Stimulated activated CD8-positive, alpha-beta memory T cell treated with anti-CD3 and anti-CD28 coated beads, Interleukin-15, amount 100 ng/mL, for 1 hour (primary cell): ENCODE measurements at places on chromosomes 13 and 19.

DNA sequence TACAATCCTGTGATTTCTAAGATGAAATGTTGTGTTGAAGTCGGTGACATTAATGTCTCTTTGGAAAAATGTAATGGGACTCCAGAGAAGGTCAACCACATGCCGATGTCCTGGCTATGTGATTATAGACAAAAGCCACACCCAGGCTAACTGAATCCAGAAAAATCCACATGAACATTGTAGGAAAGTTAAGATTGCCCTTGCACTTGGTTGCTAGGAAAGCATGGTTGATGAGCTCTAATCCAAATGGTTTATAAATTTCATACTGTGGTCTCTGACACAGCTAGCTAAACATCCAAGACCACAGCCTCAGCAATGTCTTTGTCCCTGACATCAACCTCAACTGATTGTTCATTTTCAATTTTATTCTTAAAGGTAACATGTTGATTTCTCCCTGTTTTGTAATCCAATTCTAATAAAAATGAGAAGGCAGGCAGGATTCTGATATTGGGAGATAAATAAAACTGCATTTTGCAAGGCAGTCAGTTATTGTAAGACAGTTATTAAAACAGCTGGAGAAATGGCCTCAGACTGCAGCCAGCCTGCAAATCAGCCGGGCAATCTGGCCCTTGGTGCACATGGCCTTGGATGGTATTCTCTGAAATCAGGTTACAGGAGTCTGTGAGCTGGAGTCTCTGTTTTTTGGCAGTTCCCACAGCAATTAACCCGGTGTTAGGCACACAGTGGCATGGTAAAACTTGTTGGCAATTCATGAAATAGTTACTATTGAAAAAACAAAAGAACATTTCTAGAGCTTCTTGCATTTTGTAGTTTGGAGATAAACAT, 93.9 kb downstream of the STARD13 start:
- DNase-seq = no peak

DNA sequence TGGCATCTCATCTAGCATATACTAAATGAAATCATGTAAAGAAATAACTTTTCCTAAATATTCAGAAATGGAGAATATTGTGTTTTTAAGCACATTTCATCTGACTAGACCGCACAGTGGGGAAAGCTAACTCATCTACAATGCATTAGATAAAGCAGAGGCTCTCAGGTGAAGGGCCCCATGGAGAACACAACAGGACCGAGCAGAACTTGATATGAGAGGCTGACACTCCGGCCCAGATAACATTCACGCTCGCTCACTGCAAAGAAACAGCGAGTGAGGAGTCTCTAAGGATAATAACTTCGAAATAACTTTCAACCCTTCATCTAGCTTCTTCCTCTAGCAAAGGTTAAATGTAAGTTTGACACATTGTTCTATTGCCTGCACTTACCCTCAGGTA, 130.6 kb downstream of the PCDH9 start:
- DNase-seq = no peak

GRCh38 chr13:111516712-111517640, 196.5 kb downstream of the TEX29 start:
- no peak for DNase-seq

DNA sequence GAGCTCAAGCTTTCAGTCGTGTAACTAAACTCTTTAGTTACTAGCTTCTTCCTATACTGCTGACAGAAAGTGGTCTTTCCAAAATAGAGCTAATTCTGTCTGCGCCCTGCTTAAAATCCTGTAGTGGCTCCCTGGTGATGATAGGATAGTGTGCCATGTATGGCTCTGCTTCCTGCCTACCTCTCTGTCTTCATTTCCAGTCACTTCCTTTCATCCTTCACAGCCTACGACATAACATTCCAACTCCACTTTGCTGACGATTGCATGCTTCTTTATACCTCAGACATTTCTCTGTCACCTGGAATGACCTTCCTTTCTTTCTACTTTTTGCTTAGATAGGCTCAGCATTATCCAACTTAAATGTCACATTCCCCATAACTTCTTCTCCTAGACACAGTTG, 190.8 kb downstream of the MAB21L1 start:
- no peak for DNase-seq

- no peak for DNase-seq
These were observed 58.8 kb upstream of the ZNF681 start for GRCh38 chr19:23817519-23817918.

GRCh38 chr19:21109116-21109515, 27.1 kb downstream of the ZNF714 start:
- no peak for DNase-seq

- no peak for DNase-seq
These were observed 61.6 kb downstream of the CEBPG start for GRCh38 chr19:33434886-33435705.

- DNase-seq = no peak
These were observed 57.3 kb downstream of the KLF2 start for GRCh38 chr19:16381756-16382401.

GRCh38 chr13:46685006-46685730, 111.8 kb downstream of the ESD start:
- no peak for DNase-seq

DNA sequence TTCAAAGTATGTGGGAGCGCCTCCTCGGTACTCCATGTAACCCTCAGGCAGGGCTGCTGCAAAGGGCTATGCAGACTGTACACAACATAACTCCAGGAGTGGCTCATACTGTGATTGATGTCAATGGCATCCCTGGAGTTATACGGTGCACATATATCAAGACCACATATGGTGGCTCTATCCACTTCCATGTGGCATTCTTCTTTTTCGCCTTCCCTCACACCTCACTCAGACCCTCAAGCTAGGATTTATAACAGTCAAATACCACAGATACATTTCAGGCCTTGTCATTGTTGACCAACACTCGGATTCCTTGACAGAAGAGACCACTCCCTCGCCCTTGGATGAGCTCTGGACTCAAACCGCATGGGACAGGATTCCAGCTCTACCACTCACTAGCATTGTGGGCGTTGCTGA, 11.3 kb upstream of the UBL3 start:
- DNase-seq = no peak

GRCh38 chr13:21014502-21015170, 46.8 kb downstream of the LATS2 start:
- no peak for DNase-seq

DNA sequence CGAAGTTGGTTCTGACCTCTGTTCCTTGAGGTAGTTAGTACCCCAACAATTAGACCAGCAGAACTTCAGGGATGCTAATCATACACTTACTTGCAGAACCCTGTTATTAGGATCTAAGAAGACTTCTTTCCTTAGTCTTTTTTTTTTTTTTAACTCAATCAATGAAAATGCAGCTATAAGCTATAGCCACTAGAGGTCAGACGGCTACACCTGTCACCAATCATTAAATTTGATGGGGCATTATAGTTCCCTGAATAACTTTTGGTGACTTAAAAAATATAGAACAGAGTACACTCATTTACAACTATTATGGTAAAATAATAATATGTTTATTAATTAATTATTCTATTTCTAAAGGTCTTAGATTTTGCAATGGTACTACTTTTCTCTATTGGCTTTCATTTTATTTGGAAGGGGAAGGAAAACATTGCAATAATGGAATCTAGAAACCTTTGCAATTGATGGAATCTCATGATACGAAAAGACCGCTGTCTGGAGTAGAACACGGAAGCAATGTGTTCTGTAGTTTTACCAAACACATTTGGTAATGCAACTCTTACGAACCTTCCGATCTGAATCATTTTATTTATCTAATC, 483.2 kb downstream of the DIAPH3 start:
- DNase-seq = no peak

DNA sequence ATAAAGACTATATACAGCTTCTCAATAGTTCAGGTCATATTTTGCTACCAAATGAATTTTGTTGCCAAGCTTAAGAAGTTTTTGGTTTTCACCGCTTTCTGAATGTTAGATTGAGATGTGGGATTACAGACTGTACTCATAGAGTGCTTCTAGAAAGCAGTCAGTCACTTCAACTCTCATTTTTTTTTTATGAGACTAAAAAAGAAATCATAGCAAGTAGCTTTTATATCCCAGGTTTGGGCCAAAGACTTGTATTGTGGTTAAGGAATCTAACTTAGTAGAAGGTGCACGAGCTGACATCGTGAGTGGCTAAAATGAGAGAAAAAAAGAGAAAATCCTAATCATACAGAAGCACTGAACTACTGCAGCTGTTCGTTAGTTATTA, 2.2 kb upstream of the USPL1 start:
- DNase-seq = no peak

DNA sequence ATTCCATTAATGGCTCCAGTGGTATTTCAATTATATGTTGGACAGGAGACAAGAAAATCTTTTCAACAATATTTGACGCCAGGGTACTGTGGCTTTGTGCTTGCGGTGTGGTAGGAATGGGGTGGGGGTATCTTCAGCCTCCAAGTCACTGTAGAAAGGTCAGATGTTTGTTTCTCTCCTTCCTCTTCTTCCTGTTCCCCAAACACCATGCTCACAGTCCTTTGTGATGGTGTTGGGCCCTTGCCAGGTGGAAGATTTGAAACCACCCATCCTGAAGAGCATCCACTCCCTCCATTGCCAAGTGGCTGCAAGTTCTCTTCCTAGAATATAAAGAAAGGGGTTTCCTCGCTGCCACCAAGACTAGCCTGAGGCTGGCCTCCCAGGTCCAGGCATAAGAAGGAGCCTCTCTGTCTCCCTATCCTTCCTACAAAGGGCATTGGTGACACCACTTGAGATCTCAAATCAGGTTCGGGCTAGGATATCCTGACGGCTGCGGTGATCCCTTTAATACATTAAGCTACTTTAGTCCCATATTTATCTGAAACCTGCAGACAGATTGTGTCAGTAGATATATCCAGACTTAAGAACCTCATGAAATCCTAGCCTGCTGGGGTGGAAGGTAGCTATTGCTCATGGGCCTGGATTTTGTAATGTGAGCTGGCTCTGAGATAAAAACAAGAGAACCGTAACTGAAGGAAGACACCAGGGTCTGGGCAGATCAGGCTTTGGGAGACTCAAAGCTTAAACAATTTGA, 64.3 kb upstream of the SIAH3 start:
- DNase-seq = no peak

DNA sequence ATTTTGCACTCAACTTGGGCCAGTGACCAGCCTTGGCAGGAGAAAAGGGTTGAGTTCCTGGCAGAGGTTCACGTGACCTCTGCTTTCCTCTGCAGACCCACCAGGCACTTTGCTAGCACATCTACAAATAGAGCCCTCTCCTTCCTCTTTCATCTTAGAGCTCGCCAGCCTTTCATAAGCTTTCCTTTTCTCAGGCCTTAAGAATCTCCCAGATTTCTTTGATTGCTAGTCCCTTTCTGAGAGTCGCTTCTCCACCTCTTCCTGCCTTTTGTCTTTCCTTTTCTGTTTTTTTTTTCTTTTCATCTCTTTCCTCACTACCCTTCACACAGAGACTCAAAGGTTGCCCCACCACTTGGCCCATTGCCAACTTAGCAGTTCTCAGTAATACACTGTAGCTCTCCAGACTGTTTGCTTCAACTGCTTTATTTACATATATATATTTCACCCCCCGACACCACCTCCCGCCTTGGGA, 375.7 kb upstream of the SPRY2 start:
- no peak for DNase-seq

DNA sequence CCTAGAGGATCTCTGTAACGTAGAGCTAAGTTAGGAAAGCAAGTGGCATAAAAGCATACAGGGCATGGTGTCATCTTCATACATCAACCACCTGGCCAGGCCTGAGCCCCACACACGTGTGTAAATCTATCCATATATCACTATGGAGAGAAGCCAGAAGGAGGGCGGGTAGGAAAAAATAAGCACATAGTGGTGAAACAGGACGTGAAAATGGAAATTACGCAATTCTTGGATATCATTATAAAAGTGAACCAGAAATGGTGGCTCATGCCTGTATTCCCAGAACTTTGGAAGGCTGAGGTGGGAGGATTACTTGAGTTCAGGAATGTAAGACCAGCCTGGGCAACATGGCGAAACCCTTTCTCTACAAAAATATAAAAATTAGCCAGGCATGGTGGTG, 43.4 kb downstream of the PDCD5 start:
- no peak for DNase-seq

DNA sequence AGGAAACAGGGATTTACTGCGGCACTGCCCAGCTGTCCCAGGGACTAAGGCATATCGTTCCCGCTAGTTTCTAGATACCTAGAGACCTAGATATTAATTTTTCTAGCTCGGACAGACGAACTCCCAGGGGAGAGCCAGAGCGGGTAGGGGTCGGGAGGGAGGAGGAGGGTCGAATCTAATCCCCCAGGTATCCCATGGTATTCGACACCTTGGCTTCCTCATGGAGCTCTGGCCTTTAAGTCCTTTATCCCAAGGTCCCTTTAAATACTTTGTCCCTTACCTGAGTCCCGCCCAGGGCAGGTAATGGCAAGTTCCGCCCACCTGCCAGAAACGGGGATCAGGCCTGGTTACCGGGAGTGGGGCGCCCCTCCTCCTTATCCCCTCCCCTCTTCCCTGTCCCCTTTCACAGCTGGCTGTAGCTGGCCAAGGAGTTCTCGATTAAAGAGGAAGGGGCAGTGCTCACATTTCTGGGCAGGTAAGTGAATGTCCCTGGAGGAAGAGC, at the start of gene PRRG2:
Gene PRRG2, plus strand, starts transcription at position 310 of the 502 bp plus-strand sequence. CDS start 1,904 bp downstream, outside the sequence.
- DNase-seq = no peak

- DNase-seq = no peak
These were observed 76.9 kb downstream of the FOXO1 start for GRCh38 chr13:40589285-40590109.

GRCh38 chr19:4991996-4992698, 23.2 kb downstream of the KDM4B start:
- no peak for DNase-seq

DNA sequence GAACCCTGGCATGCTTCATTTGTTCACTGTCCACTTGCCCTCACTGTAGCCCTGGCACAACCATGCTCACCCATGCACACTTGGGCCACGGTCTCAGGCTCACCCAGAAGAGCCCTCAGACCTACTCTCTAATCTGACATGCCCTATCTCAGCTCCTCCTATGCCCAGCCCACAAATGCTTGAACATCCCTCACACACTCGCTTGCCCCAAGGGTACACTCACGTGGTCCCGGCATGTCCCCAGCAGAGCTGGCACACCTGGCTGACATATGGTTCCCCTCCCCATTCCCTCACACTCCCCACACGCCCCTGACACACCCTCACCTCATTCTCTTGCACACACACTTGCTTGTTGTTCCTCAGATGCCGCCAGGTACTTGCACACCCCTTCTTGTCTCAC, 55.7 kb downstream of the MAP4K1 start:
- no peak for DNase-seq
